ENCODE measurements at places on chromosomes 6 and 20.

GRCh38 chr6:41257369-41258195 is 28.9 kb downstream of the TREM1 start:
- DNase-seq: no peak

- DNase-seq: no peak
These were observed 22.6 kb downstream of the TRERF1 start for GRCh38 chr6:42429042-42429585.

DNA sequence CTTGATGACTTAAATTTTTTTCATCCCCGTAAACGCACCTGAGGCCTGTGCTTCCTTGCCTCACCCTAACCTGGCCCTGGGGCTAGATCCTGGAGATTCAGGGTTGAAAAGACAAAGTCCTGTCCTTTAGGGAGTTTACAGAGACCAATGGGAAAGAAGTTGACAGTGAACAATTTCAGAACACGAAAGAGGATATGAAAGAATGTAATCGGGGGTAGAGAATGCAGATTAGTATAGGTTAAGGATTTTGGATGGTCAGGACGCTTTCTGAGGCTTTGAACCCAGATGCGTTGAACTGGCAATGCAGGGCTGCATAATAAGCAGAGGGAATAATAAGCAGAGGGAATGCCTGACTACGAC is 1.7 kb upstream of the FBXO5 start:
- DNase-seq: no peak

DNA sequence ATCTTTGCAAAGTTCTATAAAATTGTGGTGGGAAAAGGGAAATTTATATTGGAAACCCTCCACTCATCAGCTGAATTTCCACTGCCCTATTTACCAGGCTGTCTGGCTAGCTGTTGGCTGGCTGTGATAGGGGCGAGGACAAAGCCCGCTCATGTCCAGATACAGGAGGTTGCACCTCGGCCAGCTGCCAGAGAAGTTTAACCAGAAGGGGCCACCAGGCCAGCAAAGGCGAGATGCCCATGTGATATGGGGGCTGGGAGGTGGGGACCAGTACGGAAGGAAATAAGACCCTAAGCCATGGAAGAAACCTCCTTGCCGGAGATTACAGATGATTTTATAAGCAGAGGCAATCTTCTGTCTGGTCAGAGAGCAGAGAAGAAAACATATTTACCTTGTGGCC is 143.8 kb downstream of the FNDC1 start:
- DNase-seq: no peak

- DNase-seq: no peak
These were observed 42.5 kb upstream of the BMP5 start for GRCh38 chr6:55917751-55918415.

DNA sequence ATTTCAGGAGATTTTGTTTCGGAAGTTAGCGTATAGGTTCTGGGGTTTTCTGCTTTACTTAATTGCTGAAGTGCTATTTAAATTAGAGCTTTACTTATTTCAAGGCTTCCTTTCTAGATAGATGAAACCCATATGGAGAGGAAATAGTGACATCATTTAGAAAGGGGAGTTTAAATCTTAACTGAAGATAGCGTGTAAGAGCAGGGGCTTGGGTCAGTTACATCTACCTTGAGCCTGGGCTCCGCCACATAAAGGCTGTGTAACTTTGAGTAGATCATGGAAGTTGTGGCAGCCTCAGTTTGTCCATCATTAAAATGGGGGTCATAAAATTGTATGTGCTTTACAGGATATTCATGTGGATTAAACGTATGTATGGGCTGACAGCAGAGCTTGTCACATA is 4.7 kb downstream of the CDS2 start:
- no peak for DNase-seq

DNA sequence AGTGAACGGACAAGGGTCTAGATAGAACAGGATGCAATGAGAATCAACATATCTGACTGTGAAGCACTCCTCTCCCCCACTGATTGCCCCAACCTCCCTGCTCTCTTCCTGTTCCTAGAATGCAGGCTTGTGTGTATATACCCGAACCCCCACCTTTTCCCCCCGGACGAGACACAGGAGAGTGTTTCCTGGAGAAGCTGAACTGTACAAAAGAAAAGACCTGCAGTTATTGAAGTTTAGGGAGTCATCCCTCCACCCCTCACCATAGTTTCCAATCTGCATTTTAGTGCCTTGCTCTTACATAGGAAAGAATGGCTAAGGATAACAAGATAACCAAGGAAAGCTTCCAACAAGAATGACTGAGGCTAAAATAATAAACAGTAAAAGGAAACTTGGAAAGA is 55.5 kb upstream of the PDE10A start:
- no peak for DNase-seq

DNA sequence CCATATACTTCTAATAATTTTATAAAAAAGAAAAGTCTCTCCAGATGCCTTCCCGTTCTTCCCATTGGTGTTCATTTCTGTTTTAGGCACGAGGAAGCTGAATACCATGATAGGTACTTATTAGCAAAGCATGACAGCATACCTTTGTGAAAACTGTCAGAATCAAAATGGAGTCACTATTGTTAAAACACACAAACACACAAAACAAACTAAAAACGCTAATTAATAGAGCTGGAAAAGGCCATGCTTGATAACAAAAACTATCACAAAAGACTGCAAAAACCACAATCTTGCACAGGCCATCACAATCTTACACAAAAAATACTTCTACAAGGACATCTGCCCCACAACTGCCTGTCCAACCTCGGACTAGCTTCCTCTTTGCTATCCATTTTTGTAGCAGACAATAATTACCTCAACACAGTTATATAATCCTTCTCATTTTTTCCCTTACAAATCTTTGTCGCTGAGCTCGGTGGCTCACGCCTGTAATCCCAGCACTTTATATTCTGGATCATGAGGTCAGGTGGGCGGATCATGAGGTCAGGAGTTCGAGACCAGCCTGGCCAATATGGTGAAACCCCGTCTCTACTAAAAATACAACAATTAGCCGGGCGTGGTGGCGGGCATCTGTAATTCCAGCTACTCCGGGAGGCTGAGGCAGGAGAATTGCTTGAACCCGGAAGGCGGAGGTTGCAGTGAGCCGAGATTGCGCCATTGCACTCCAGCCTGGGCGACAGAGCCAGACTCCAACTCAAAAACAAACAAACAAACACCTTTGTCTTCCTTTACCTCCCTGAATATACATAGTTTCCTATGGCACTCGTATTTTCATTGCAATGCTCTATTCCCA is 3.2 kb upstream of the ABT1 start:
- no peak for DNase-seq

- no peak for DNase-seq
These were observed 155.7 kb downstream of the RIMS1 start for GRCh38 chr6:72042088-72042487.

DNA sequence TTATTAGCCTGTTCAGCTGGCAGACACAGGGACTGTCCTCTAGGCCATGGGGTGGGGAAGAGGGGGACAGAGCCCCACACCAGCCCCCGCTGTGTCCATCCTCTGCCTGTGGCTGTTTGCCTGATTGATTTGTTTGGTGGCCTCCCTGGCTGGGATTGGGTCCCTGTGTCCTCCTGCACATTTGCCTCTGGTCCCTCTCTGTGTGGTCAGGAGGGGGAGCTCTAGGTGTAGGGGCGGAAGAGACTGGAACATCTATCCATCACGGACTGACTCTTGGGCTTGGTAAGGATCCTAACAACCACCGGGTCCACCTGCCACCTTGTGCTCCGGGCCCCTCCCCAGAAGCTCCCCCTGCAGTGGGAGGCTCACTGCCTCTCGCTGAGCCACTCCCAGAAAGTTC is 38.4 kb upstream of the CCDC167 start:
- DNase-seq: no peak

GRCh38 chr6:107699697-107700325 is 124.3 kb downstream of the SCML4 start:
- no peak for DNase-seq

DNA sequence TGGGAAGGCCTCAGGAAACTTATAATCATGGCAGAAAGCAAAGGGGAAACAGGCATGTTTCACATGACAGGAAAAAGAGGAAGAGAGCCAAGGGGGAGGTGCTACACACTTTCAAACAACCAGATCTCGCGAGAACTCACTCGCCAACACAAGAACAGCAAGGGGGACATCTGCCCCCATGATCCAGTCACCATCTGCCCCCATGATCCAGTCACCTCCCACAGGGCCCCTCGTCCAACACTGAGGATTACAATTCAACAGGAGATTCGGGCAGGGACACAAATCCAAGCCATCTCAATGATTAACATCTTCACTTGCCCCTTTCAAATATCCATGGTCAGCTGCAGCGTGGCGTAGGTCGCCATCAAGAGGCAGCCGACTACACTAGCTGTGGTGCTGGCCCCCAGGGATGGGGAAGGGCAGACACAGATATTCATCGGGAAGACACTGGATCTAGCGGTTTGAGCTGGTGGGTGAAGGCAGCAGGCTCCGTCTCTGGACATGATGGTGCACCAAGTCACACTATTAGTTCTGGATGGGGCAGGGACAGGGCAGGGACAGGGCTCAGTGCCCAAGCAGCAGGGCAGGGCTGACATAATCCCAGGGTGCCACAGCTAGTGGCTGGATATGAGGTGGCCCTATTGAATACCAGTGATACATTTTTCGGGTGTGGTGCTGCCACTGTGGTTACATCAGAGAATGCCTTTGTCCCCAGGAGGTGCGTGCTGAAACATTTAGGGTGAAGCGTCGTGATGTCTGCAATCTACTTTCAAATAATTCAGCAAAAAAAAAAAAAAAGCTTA is 31.6 kb downstream of the TUBB2B start:
- DNase-seq: no peak

DNA sequence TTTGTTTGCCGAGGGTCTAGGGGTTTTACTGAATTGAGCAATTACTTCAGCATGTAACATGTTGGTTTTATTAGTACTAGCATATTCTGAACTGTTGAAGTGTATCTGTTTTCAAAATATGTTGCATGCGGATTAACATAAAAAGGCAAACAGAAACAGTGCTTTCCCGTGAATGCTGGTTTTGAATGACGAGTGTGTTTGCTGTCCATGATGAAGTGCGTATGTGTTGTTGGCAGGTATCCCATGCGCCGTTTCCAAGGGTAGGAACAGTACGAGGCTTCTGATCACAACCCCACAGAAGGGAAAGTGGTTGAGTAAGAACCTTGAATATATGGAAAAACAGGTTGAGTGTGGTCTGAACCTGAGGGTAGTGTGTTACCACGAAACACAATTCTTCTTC is 232.9 kb downstream of the SAMD5 start:
- DNase-seq: no peak

GRCh38 chr6:163637524-163637923 is 223.0 kb downstream of the QKI start:
- DNase-seq: no peak

GRCh38 chr20:34874094-34874654 is 1.5 kb upstream of the GGT7 start:
- DNase-seq: no peak

DNA sequence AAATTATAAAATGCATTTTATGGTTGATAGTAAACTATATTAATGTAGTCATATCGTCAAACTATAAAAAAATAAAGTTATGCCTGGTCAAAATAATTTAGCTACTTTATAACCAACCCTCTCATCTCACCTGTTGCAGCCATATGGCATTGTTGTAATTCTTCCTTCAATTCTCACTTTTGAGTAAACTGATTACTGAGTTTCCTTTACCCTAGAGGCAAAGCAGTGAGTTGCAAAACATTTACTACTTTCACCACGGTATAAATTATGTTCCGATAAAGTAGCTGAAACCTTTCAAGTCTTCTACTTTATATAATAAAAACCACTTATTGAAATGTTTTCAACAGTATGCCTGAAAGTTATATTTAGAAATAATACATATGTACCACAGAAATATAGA is 113.8 kb downstream of the AHI1 start:
- DNase-seq: no peak

DNA sequence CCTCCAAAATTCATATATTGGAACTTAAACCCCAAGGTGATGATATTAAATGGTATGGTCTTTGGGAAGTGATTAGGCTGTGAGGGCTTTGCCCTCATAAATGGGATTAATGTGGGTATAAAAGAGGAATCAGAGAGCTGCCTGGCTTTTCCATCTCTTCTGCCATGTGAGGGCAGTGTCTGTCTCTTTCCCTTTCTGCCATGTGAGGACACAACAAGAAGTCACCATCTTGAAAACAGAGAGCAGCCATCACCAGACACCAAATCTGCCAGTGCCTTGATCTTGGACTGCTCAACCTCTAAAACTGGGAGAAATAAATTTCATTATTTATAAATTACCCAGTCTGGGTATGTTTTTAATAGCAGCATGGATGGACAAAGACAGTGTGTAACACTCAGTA is 263.0 kb downstream of the PAX1 start:
- DNase-seq: no peak

- DNase-seq: no peak
These were observed 68.7 kb upstream of the CD83 start for GRCh38 chr6:14048837-14049236.

- no peak for DNase-seq
These were observed 24.1 kb downstream of the MCM8 start for GRCh38 chr20:5974531-5974930.

DNA sequence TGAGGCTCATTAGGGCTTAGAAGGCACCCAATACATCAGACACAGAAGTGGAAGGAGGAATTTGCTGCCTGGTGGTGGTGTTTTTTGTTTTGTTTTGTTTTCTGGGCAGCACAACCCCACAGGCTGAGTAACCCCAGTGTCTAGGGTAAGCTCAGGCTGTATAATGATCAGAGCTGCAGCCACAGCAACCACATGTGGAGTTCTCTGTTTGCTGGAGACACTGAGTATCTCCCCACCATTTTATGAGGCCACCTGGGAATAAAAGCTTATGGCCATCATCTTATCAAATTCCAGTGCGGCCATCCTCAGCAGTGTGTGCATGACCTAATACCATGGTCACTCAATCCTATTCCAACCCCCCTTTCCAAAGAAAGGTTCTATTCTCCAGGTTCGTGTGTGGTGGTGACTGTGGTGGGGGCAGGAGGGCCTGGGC is 3.4 kb upstream of the DLL1 start:
- DNase-seq: no peak

- no peak for DNase-seq
These were observed 54.7 kb upstream of the HFE start for GRCh38 chr6:26032340-26033084.

DNA sequence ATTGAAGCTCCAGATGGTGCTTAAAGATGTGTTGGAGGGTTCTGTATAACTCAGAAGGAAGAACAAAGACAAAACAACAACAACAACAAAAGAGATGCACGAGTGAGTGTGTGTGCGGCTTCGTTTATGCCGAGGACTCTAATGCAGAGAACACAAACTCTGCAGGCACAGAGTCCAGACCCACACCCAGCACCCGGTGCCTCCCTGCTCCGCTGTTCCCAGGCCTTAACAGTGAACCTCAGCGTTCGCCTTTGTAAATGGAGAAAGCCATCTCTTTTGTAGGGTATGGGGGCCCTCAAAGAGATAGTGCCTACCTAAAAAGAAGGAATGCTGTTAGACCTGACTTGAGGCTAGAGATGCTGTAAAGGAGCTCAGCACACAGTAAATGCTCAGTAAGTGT is 243.3 kb downstream of the ERMARD start:
- no peak for DNase-seq

GRCh38 chr6:3776881-3777507 is 25.5 kb upstream of the PXDC1 start:
- no peak for DNase-seq

DNA sequence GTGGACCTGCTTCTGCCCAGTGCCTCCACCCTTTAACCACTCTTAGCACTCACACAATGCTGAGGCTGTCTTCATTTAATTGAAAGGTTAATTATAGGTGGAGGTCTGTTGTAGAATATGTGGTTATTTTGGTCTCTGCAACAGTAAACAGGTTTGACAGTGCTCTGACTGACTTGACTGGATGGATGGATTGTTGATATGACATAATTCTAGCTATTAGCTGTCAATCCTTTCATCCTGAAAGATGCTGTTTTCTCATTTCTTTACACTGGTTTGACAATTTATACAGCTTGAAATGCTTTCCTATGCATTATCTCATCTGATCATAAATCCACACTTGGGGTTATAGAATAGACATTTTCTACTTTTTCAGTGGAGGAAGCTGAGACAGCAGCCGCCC is 210.7 kb downstream of the CDH26 start:
- no peak for DNase-seq

Measured in activated CD8-positive, alpha-beta memory T cell treated with anti-CD3 and anti-CD28 coated beads for 1 hour (primary cell).